GF-D8 (cell line): ENCODE measurements at places on chromosomes 6 and 20.

- DNase-seq = no peak
Measured at GRCh38 chr6:32833664-32834063, 4.9 kb downstream of the TAP2 start.

DNA sequence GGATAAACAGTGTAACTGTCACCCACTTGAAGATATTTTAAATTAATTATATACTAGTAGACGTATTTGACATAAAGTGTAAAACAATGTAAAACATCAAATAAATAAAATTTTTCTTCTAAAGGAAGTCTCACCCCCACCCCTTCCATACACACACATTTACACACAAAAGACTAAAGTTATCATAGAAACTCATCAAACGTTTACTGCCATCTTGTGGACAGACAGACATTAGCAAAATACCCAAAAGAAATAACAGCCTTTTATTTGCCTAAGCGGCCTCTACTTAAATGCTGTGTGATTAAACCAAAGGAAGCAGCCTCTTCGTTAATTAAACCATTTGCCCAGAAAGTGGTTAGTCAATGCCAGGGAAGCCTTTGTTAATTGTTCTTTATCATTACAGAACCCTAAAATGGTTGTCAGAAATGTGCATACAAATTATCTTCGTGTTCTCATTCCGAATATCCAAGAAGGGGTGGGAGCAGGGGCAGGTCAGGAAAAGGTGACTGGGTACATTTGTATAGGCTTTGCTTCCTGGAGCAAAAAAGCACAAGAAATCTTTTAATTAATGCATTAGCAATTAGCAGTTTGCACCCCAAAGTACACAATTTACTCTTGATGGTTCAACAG is 176.2 kb upstream of the SASH1 start:
- no peak for DNase-seq

DNA sequence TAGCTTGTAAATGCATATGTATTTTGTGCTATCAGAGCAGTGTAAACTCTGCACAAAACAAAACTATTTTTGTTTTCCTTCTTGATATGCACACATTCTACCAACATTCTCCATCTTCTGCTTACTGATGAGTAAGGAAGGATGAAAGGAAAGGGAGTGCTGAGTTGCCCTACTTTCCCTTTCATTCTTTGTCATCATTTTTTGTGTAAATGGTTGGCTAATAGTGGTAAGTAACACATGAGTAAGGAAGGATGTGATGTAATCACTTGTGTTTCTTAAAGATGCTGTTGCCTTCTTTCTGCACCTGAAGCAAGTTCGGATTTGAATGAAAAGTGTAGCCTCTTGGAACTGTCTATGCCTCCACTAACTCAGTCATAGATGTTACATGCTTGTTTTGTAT is 4.6 kb upstream of the REV3L start:
- DNase-seq = peak; percentile 75

- DNase-seq = no peak
Measured at GRCh38 chr6:45714006-45714730, 301.5 kb downstream of the CLIC5 start.

- no peak for DNase-seq
Measured at GRCh38 chr6:1765160-1765903, 155.6 kb downstream of the FOXC1 start.

DNA sequence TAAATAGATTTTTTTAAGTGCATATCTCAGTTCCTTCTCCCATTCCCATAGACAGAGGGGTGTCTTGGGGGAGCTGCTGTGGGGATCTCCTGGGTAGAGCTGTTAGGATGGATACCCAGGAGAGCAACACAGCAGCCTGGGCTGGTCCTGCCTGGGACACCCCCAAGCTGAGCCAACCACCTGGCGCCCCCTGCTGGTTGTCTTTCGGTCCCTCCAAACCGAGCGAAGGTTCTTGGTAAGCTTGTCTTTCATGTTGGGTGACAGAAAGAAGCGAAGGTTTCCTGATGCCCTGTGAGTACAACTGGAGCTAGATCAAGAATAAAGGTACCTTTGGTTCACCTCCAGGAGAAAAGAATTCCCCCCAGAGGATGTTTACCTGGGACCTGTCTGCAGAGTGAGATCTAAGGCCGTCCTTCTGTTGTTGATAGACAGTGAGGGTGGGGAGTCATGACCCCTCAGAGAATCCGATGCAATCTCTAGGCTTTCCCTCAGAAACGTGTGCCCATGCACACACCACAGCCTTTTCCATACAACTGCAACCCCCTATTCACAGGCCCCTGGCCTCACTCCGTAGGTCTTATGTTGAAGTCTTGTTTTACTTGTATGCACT is 50.8 kb downstream of the SNX9 start:
- DNase-seq = peak; percentile 6

GRCh38 chr6:48184648-48185047 is 73.7 kb upstream of the PTCHD4 start:
- DNase-seq = no peak

DNA sequence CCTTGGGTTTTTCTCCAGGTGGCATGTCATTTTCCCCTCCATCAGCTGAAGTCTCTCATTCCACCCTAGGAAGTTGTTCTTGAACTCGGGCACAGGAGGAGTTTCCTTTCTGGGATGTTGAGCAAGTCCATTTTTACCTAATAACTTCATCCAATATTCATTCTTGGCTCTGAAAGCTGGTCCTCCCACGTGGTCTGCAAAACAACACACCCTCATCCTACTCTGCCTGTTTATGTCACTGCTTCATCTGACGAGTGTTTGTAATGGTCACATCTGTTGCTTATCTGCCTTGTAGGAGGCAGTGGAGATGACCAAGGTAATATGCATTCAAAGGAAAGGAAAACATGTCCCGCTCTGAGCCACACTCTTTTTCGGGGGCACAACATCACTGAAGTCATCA is 41.7 kb upstream of the AIG1 start:
- no peak for DNase-seq

DNA sequence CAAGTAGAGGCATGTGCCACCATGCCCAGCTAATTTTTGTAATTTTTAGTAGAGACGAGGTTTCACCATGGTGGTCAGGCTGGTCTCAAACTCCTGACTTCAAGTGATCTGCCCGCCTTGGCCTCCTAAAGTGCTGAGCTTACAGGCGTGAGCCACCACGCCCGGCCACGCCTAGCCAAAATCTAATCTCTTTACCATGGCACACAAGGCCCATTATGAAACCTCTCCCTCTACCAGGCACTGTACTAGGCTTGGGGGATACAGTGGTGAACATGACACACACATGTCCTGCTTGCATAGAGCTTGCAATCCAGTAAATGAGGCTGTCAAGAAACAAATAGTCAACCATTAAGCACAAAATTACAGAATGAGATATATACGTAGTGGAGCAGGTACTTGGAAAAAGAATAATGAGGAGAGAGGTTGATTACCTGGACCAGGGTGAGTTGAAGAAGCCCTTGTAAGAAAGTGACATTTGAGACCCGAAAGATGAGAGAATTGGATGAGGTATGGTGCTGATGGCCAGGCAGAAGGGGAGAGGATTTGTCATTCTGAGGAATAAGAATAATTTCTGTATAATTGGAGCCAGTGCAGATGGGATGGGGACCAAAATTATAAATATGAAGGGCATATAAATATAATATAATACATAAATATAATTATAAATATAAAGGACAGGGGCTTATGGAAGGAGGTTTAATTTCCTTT is 1.2 kb upstream of the CTNNBL1 start:
- no peak for DNase-seq
